ENCODE measurements at places on chromosomes 7 and 10. TPM values are rescaled to one million over a fixed set of nuclear protein-coding genes. Genes with fewer than 3 reads are reported as not detected.

DNA sequence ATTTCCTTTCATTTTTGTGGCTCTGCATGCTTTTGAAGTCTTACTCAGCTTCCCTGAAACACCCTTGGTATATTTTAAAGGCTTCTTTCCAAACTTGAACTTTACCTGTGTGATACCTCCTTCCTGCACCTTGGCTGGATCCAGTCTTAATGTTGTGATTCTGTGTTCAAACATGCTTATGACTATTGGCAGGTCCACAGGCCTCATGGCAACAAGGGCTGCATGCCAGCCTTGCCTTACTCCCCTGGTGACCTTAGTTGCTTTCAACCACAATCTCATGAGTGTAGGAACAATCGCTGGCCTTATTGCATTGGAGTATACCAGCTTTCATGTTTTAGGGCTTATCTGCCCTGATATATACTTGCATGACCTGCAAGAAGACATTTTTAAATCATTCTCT lies 238.7 kb downstream of the KIF20B start:
- no peak for DNase-seq

DNA sequence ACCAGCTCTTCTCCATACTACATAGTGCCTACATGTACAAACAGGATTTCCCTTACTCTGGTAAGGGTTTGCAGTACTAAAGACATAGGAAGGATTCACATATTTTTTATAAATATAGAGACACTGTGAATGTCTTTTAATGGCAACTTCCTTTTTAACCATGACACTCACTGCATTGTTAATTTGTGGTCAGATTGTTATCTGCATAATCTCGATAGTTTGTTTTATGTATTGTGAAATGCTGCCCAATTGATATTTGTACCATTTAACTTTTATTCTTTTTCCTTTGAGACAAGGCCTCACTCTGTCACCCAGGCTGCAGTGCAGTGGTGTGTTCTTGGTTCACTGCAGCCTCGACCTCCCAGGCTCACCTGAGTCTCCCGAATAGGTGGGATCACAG lies 39.7 kb downstream of the SP8 start:
- no peak for DNase-seq

The PNLIPRP1 gene
- not detected for total RNA-seq

DNA sequence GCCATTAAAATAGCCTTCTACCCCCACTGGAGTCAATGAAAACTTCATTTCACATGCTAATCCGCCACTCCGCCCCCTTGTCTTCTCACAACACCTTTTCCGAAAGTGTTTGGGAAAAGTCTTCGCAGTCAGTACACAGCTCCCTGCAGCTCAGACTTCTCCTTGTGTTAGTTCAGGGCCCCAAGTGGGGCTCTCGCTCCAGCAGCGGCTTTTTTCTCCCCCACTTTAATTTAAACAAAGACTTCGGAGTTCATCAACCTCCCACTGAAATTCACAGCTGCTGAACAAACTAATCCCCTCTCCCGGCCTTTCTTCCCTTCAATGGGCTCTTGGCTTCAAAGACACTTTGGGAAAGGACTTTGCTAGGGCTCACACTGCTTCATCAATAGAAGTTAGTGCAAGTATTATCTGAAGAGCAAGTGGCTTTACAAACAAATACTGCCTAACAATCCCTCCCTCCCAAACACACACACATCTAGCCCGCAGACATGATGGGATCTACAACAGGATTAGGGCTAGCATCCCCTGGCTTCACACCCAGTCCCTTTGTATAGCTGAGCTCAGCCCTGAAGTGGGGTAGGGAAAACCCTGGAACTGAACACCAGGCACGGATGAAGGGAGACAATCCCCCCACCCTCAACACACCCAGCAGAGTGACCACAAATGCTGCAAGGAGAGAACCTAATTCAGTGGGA lies 23.1 kb downstream of the WNT8B start:
- DNase-seq: no peak

The GPR15LG gene
- not detected for total RNA-seq

- no peak for DNase-seq
These were observed 148.6 kb downstream of the PTPRN2 start for GRCh38 chr7:158439035-158439434.

DNA sequence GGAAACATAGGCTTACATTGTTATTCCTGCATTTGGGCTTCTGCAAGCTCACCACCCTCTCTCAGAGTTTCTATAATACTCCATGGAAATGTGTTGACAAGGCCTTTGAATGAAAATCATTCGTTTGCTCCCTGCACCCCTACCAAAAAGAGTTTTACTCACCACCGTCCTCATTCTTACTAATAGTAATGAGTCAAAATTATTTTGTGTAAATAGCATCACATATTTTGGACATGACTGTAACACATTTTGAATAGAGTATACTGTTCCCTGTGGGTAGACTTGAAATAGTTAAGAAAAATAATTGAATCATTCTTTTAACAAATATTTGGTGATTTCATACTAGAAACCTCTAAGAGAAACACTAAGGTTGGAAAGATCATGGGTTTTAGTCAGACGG lies 84.6 kb downstream of the AKAP9 start:
- peak; percentile 46 for DNase-seq

The GPR37 gene
- total RNA-seq: 17.1 TPM

GRCh38 chr7:132290021-132290420 lies 286.2 kb downstream of the PLXNA4 start:
- no peak for DNase-seq

The OR2A5 gene
- total RNA-seq: not detected

The COL28A1 gene
- 0.83 TPM for total RNA-seq

- no peak for DNase-seq
These were observed 105.7 kb upstream of the DNAJB12 start for GRCh38 chr10:72460284-72460876.

- DNase-seq: no peak
These were observed 575.0 kb upstream of the LRRTM3 start for GRCh38 chr10:66350622-66351399.

DNA sequence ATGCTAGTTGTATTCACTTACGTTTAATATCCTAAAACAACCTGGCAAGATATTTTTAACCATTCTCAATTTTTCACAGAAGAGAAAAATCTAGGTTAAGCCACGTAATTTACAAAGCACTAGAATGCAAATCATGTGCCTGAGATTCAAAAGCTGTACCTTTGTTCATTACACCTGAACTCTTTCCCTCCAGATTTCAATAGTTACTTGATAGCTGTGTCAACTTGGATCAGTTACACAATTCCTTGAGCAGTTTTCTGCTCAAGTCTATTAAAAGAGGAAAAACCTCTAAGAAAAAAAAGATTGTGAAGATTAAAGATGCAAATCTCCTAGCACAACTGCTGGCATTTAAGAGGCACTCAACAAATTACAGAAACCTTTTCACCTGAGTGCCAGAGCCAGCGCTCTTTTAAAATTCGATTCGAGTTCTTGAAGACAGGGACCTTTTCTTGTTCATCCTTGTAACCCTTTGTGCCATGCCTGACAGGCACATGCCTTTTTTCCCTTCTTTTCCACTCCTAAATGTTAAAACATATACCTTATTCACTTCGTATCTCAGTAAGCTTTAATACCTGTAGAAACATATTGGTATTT lies 886 bp downstream of the NSUN6 start:
- DNase-seq: no peak

DNA sequence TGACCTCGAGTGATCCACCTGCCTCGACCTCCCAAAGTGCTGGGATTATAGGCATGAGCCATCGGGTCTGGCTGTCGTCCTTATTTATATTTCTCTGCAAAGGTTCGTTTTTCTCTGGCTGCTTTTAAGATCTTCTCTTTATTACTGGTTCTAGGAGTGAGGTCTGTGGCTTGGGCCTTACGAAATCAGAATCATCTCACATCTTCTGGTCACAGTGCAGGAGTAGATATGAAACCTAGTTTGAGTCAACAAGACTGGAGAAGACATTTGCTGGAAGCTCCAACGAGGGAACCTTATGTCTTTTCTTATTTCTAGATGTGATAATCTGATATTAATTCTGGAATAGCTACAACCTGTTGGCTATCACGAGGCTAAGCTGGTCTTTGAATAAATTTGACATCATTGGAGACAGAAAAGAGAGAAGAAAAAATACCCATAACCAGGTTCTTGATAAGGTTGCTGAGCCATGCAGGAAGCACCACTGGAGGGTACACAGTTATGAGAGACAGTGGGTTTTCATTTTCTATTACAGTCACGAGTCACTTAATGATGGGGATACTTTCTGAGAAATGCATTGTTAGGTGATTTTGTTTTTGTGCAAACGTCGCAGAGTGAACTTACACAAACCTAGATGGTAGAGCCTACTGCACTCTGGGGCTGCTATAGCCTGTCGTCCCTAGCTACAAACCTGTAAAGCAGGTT lies 25.6 kb upstream of the IL15RA start:
- DNase-seq: peak; percentile 7

The GRID1 gene
- total RNA-seq: 2.3 TPM

- DNase-seq: no peak
These were observed 6.2 kb downstream of the AGK start for GRCh38 chr7:141557360-141557759.

DNA sequence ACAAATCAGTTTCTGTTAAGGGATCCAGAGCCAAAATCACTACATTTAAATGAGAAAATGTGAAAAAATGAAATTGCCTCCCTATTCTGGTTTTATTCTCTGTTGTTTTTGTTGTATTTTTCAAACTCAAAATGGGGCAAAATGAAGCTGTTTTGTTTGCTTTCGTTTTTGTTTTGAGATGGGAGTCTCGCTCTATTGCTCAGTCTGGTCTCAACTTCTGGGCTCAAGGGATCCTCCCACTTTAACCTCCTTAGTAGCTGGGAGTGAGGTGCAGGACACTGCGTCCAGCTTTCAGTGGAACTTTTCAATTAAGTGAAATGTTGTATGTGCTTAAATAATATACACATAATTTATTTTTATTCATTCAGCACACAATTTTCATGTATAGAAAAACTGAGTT lies 205.0 kb downstream of the SORCS1 start:
- no peak for DNase-seq

The GALNT17 gene
- 5.2 TPM for total RNA-seq

The SPDYE2 gene
- not detected for total RNA-seq

DNA sequence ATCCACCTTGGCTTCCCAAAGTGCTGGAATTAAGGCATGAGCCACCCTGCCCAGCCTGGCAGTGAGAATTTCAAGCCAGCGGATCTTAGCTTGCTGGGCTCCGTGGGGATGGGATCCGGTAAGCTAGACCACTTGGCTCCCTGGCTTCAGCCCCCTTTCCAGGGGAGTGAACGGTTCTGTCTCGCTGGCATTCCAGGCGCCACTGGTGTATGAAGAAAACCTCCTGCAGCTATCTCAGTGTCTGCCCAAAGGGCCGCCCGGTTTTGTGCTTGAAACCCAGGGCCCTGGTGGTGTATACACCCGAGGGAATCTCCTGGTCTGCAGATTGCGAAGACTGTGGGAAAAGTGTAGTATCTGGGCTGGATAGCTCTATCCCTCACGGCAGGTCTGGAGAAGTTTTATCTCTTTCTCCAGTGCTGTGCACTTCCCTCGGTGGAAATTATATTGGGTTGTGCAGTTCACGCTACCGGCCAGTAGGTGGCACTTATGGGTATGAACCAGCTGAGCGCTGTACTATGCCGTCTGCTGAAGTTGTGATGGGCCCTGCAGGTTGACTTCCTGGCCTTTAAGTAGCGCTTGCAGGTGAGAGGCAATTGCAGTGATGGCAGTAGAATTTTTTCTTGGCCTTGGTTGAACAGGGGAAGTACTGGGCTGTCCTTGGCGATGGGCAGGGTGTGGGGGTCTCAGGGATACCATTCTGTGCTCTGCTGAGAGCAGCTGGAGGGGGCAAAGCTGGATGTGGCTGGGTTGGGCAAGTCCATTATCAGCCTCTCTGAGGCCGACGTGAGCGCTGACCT lies 138.0 kb upstream of the MTPN start:
- peak; percentile 55 for DNase-seq

The CFAP43 gene
- 0.36 TPM for total RNA-seq

The NPTX2 gene
- not detected for total RNA-seq

DNA sequence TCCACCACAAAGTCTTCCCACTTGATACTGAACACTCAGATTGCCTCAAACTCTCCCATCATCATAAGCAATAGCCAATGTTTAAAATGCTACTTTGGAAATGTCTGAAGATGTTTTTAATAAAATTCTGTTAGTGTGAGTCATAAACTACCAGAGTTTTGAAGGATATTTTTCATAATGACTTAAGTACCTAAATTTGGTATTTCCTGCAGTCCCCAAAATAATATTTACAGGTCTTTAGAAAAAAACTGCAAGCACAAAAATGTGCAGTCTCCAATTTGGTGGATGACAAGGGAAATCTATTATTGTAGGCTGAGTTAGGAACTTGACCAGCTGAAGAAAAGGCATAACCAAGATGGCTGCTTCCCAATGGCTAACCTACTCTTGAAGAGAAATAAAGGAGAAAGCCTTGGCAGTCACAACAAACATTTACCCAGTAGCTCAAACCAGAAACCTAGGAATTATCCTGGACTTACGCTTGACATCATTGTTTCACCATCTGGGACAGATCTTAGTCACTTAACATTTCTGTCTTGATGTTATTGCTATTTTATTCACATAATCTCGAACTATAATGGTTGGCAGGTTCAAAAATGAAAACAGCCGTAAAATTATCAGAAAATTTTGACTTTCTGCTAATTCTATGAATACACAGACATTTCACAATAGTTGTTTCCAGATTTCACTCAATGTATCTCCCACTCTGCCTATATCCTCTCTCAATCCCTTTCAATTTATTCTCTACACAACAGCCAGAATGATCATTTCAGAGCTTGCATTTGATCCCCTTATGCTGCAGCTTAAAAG lies 111.2 kb upstream of the STEAP1B start:
- no peak for DNase-seq

- no peak for DNase-seq
These were observed 767 bp downstream of the KRIT1 start for GRCh38 chr7:92244808-92245486.

- DNase-seq: no peak
These were observed 442 bp downstream of the CYP26C1 start for GRCh38 chr10:93060887-93061593.

The BLOC1S2 gene
- total RNA-seq: 14.7 TPM

GRCh38 chr7:157028199-157028903 lies 17.9 kb upstream of the MNX1 start:
- no peak for DNase-seq

DNA sequence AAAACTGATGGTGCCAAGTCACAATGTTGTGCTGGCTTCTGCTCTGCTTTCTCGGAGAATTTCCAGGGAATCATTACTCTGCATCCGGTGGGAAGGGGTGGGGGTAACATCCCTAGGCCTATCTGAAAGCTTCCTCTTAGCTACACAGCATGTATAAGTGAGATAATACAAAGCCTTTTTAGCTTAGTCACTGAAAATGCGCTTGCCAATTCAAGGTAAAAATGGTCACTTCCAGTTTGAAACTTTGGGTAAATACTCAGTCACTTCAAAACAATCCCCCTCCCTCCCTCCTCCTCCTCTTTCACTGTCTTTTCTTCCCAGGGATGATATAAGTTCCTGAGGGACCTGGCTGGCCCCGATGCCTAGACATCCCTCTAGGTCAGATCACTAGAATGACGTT lies 57.3 kb upstream of the APBB1IP start:
- DNase-seq: no peak

The UPK3BL1 gene
- total RNA-seq: 59.0 TPM

DNA sequence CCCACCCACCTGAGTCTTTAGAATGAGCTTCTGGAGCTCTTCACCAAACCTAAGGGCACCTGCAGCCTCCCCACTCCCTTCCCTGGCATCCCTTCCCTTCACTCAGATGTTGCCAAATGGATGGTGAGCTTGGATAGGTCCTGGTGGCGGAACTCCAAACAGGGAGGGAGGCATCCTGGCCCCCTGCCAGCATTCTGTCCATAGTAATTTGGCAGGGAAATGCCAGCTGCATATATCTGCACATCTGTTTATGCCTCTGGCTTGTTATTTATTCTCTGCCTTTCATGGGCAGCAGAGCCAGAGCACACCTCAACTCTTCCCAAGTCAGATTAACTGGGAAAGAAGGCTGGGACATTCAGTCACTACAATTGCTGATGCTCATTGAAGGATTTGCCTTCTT lies 18.1 kb downstream of the KAZALD1 start:
- DNase-seq: no peak

GRCh38 chr7:45151131-45151684 lies 6.4 kb upstream of the RAMP3 start:
- no peak for DNase-seq
